ENCODE measurements at places on chromosomes 11 and 22.
A peak's percentile ranks its signal among the peaks of the same experiment; 100 is the strongest.

GRCh38 chr11:46402957-46403902 is 11.7 kb upstream of the CHRM4 start:
- H3K4me1 ChIP-seq, result no peaks in the 10 kb centered on the region
- H3K27ac ChIP-seq, result no peak overlapping the region
- no peaks in the 10 kb centered on the region for H3K36me3 ChIP-seq
- no peak overlapping the region for H3K4me3 ChIP-seq
- no peaks in the 10 kb centered on the region for H3K27me3 ChIP-seq

- H3K4me1 ChIP-seq, result no peaks in the 10 kb centered on the region
- no peak overlapping the region for H3K27ac ChIP-seq
- no peak overlapping the region for H3K4me3 ChIP-seq
- DNase-seq, result no peak
- H3K27me3 ChIP-seq, result no peaks in the 10 kb centered on the region
- no peaks in the 10 kb centered on the region for H3K36me3 ChIP-seq
Measured at GRCh38 chr11:21630934-21631478, 561.9 kb upstream of the ANO5 start.

DNA sequence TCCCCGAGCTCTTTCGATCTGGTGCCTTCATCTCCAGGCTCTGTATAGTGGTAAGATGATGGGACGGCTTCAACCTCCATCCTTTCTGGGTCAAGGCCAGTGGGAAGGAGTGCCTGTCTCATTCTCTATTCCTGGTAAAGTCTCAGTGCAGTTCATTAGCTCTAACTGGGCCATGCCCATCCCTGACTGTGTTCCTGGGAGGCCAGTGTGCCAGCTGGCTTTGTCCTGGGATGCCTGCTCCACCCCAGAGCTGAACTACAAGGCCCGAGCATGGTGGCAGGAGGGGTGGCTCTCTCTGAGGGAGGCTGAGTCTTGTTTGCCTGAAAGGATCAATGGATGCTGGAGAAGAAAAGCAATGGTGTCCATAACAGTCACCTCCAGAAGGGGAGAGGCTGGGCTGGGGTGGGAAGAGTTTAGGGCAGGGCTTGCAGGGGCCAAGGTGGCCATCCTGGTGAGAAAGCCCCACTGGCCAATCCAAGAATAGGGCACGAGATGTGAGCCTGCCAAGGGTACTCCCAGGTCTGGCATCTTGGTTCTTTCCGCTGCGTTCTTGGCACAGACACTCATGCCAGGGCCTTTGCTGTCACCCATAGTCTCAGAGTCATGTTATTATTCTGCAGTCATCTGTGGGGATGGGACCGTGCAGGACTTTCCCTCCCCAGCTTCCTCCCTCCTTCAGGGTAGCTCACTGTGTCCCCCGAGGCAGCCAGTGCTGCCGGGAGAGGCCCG is 60.1 kb downstream of the PARVB start:
- no peak overlapping the region for H3K4me3 ChIP-seq
- peaks cover 11% of the 10 kb centered on the region for H3K4me1 ChIP-seq
- no peak for DNase-seq
- no peaks in the 10 kb centered on the region for H3K36me3 ChIP-seq

GRCh38 chr11:22920939-22921565 is 60.8 kb upstream of the CCDC179 start:
- H3K27me3 ChIP-seq, result no peaks in the 10 kb centered on the region
- H3K27ac ChIP-seq, result no peak overlapping the region
- no peaks in the 10 kb centered on the region for H3K36me3 ChIP-seq
- H3K4me1 ChIP-seq, result no peaks in the 10 kb centered on the region
- DNase-seq, result no peak

GRCh38 chr11:107840129-107840484 is 18.5 kb downstream of the SLC35F2 start:
- no peak overlapping the region for H3K4me3 ChIP-seq
- H3K27ac ChIP-seq, result peak overlapping the region; percentile 72
- no peaks in the 10 kb centered on the region for H3K36me3 ChIP-seq
- H3K4me1 ChIP-seq, result no peaks in the 10 kb centered on the region
- H3K27me3 ChIP-seq, result no peaks in the 10 kb centered on the region

GRCh38 chr11:70158201-70158600 is 44.9 kb upstream of the FADD start:
- DNase-seq, result no peak
- H3K27ac ChIP-seq, result no peak overlapping the region
- H3K36me3 ChIP-seq, result no peaks in the 10 kb centered on the region
- no peak overlapping the region for H3K4me3 ChIP-seq
- no peaks in the 10 kb centered on the region for H3K27me3 ChIP-seq

DNA sequence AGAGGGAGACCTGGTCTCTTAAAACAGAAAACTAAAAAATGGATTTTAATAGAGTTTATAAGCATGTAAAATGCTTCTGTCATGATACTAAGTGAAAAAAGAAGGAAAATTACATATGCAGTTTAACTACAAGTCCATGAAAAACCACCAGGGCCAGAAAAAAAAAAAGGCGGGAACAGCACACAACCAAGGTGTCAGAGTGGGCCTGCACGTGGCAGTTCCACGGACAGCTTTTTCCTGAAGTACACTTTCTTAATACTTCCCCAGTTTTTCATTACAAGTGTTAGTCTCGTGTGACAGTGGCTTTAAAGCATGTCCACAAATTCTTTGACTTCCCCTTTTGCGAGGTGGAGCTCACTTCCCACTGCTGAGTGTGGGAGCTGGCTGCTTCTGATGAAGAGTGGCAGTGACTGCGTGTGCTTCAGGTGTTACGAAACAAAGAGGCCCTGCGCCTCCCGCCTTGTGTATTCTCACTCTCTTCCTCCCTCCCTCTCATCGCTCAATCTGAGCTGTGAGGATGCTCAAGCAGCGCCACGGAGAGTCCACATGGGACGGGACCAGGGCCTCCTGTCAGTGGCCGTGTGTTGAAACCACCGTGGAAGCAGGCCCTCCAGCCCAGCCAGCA is 16.4 kb downstream of the PPM1F start:
- peak overlapping the region; percentile 93 for H3K27ac ChIP-seq
- H3K4me1 ChIP-seq, result peaks cover 15% of the 10 kb centered on the region
- no peak for DNase-seq
- no peak overlapping the region for H3K4me3 ChIP-seq
- no peaks in the 10 kb centered on the region for H3K36me3 ChIP-seq
- no peaks in the 10 kb centered on the region for H3K27me3 ChIP-seq

DNA sequence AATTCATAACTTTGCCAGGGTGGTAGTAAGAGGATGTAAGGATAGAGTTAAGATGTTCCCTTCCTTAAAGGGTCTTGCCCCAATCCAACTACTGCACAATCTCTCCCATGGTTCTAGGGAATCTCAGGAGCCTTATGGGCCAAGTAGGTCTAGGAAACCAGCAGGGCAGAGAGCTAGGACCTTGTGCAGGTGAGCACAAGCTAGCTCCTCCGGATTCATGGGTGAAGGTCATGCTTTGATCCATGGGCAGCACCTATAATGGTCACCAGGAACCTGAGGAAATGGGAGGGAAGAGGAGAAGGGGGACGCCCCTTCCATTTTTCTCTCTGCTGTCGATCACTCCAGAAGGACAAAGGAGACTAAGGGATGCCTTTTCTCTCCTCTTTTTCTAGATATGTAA is 16.8 kb downstream of the KCNJ11 start:
- DNase-seq, result no peak
- no peaks in the 10 kb centered on the region for H3K36me3 ChIP-seq
- no peaks in the 10 kb centered on the region for H3K27me3 ChIP-seq
- H3K4me3 ChIP-seq, result no peak overlapping the region
- no peaks in the 10 kb centered on the region for H3K4me1 ChIP-seq
- no peak overlapping the region for H3K27ac ChIP-seq

GRCh38 chr22:33465554-33465953 is 407.4 kb upstream of the SYN3 start:
- no peaks in the 10 kb centered on the region for H3K27me3 ChIP-seq
- H3K36me3 ChIP-seq, result no peaks in the 10 kb centered on the region
- H3K4me1 ChIP-seq, result no peaks in the 10 kb centered on the region
- H3K27ac ChIP-seq, result no peak overlapping the region
- DNase-seq, result no peak

- H3K27me3 ChIP-seq, result no peaks in the 10 kb centered on the region
- H3K27ac ChIP-seq, result no peak overlapping the region
- no peak for DNase-seq
- H3K36me3 ChIP-seq, result no peaks in the 10 kb centered on the region
- no peak overlapping the region for H3K4me3 ChIP-seq
Measured at GRCh38 chr22:35325209-35325608, 25.5 kb downstream of the TOM1 start.

- H3K4me1 ChIP-seq, result no peaks in the 10 kb centered on the region
- H3K27me3 ChIP-seq, result no peaks in the 10 kb centered on the region
- no peak overlapping the region for H3K27ac ChIP-seq
- no peak overlapping the region for H3K4me3 ChIP-seq
Measured at GRCh38 chr11:99645934-99646333, 625.2 kb downstream of the CNTN5 start.

DNA sequence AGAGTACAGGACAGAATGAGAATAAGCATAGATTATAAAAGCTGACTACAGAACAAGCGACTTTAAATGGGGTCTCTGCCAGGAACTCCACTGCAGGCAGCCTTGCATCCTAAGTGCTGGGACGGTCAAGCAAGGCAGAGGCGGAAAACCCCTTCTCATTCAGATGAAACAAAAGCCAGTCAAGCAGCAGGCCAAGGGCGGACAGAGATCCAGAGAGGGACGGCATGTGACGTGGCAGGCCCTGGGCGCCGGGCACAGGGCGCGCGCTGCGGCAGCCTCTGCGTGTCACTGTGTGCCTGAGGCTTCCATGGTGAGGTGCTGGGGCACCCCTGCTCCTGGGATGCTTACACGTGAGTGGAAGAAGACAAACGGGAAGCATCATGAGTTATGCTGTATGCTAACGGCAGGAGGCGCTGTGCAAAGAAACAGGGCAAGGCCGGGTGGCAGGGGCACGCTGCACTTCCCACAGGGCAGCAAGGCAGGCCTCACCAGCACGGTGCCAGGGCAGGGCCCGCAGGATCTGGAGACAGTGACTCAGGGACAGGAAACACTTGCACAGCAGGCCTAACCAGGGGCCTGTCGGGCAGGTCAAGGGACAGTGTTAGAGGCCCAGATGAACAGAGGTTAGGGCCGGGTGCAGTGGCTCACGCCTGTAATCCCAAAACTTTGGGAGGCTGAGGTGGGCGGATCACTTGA is 6.2 kb downstream of the TOLLIP start:
- no peak overlapping the region for H3K4me3 ChIP-seq
- H3K4me1 ChIP-seq, result peaks cover 6% of the 10 kb centered on the region
- no peaks in the 10 kb centered on the region for H3K27me3 ChIP-seq
- H3K36me3 ChIP-seq, result no peaks in the 10 kb centered on the region
- H3K27ac ChIP-seq, result no peak overlapping the region
- no peak for DNase-seq

GRCh38 chr22:46854125-46854870 is 91.8 kb downstream of the TBC1D22A start:
- H3K36me3 ChIP-seq, result no peaks in the 10 kb centered on the region
- DNase-seq, result no peak
- H3K4me3 ChIP-seq, result no peak overlapping the region
- no peaks in the 10 kb centered on the region for H3K4me1 ChIP-seq

GRCh38 chr22:47030143-47030661 is 267.8 kb downstream of the TBC1D22A start:
- H3K27me3 ChIP-seq, result no peaks in the 10 kb centered on the region
- no peak overlapping the region for H3K4me3 ChIP-seq
- H3K36me3 ChIP-seq, result no peaks in the 10 kb centered on the region
- H3K27ac ChIP-seq, result peak overlapping the region; percentile 84

DNA sequence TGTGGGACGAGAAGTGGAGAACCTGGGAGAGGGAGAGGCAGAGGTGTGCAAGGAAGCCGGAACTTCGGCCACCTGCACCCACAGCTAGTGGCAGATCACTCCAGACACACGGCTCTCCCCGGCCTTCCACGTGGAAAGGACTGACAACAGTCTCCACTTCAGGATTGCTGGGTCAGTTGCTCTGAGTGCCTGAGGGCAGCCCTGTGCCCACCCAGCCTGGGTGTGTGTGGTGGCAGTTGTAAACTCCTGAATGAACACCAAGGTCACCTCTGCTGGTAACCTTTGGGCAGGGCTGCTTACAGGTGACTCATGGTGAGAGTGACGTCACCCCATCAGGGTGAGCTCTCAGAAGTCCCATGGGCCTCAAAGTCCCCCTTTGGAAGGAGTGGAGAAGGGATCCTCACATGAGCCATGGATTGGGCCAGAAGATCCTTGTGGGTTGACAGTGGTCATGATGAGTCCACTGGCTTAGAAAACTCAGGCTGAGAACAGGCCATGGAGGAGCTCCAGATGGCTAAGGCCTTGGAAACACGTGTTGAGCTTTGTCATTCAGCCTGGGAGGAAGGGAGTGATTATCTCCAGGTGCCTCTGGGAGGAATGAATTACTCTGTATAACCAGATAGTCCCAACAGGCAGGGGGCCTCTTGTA is 71.3 kb downstream of the BCR start:
- H3K36me3 ChIP-seq, result no peaks in the 10 kb centered on the region
- no peaks in the 10 kb centered on the region for H3K4me1 ChIP-seq
- no peak for DNase-seq

DNA sequence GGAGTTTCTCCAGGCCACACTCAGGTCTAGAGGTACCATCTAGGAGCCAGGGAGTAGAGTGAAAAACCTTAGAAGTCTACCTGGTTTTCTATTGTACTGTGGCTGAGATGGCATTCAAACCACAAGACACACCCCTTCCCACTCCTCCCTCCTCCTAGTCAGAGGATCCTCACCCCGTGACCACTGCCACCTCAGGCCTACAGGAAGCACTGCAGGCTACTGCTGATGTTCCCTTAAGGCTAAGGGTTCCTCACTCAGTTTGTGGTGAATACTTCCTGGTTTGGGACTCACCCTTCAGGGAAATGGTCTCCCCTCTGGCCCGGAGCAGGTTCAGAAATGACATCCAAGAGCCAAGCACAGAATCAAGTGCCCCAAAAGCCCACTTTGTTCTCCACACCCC is 1293.9 kb downstream of the JRKL start:
- no peak overlapping the region for H3K4me3 ChIP-seq
- no peaks in the 10 kb centered on the region for H3K36me3 ChIP-seq
- no peak for DNase-seq
- no peak overlapping the region for H3K27ac ChIP-seq
- no peaks in the 10 kb centered on the region for H3K27me3 ChIP-seq
- H3K4me1 ChIP-seq, result no peaks in the 10 kb centered on the region

GRCh38 chr11:7030836-7031235 is 10.6 kb downstream of the NLRP14 start:
- H3K4me1 ChIP-seq, result no peaks in the 10 kb centered on the region
- no peaks in the 10 kb centered on the region for H3K27me3 ChIP-seq
- H3K27ac ChIP-seq, result no peak overlapping the region
- H3K4me3 ChIP-seq, result no peak overlapping the region
- no peaks in the 10 kb centered on the region for H3K36me3 ChIP-seq

DNA sequence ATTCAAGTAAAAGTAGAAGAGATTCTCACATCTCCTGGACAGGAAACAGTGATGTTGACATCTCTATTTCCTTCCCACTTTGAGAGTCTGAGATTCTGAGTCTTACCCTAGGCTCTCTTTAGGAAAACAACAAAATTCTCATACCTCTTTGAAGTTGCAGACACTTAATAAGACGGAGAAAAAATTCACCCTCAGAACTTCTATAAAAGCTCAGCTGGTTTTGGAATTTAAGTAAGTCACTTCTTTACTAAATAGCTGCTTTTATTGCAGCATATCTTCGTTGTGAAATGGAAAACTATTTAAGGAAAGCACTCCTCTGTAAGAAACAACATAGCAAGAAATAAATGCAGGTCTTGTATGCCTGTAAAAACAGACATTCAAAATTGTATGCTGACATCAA is 79.1 kb downstream of the MSANTD4 start:
- no peak for DNase-seq
- no peaks in the 10 kb centered on the region for H3K36me3 ChIP-seq
- no peaks in the 10 kb centered on the region for H3K4me1 ChIP-seq
- no peak overlapping the region for H3K4me3 ChIP-seq
